ENCODE measurements at places on chromosomes 13 and 19. TPM values are rescaled to one million over a fixed set of nuclear protein-coding genes. Genes with fewer than 3 reads are reported as not detected.

Gene PPM1N
- total RNA-seq, result 0.71 TPM

Gene DZIP1
- not detected for total RNA-seq

Gene ZNF296
- 4.7 TPM for total RNA-seq

- peak; percentile 69 for DNase-seq
Measured at GRCh38 chr19:18119717-18120105, 22.1 kb downstream of the MAST3 start.

Gene ZNF865
- 8.6 TPM for total RNA-seq

DNA sequence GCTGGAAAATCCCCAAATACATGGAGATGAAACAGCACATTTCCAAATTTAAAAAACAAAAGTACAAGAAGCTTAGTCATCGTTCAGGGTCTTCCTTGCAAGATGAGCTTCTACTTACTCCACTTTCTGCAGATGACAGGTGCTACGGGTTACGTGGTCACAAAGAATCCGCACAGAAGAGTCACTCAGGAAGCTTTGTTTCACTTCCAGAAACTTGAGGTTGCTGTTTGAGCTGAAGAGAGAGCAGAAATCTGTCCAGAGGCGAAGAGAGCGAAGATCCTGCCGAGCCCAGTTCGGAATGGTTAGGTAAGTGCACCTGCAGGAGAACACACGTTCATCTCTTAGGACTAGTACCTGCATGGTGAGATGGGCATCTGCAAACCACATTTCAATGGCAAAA lies 9.4 kb downstream of the NLRP7 start:
- no peak for DNase-seq

Gene LATS2
- not detected for total RNA-seq

DNA sequence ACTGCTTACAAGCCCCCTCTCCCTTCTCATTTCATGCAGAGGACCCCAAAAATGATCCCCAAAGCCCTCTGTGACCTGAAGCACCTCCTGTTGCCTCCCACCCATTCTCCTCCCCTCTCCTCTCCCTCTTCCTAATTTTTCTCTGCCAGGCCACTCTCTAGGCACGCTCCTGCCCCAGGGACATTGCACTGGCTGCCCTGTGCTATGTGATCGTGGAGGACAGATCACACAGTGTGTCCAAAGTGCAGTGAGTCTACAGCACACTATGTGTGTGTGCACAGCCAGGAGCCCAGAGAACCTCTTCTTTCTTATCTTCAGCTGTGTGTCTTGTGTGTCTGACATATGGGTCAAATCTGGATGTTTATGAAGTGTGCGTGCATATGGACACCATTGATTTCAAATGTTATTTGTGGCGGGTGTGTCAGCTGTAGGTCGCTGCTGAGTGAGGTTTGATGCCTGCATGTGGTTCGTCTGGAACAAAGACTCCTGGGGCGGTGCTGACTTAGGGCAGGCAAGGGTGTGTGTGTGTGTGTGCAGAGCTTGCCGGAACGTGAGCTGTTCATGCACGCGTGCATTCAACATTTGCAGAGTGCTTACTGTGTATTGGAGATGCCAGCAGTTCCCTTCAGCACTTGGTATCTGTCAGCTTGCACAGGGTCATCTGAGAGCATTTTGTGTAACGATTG lies 2.1 kb upstream of the KLHL26 start:
- no peak for DNase-seq

DNA sequence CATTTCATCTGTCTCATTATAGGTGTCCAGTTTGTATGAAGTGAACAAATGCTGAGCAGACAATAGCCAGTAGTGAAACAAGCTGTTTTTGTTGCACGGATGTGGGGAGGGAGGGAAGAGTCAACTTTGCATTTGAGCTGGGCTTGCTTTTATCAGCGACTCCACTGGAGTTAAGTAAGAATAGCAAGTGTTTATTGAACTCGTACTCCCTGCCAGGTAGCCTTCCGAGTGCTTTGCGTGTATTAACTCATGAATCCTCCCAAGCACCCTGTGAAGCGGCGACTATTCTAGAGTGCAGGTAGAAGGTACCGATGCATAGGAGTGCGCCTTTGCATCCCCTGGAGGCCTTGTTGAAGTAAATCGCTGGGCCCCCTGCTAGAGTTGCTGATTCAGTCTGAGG lies 4.7 kb upstream of the ZNF444 start:
- DNase-seq, result no peak

GRCh38 chr19:48686088-48686487 lies 9.7 kb upstream of the FUT2 start:
- no peak for DNase-seq

- DNase-seq, result peak; percentile 66
Measured at GRCh38 chr19:36215276-36216123, 594 bp downstream of the ZNF146 start.

GRCh38 chr19:9917321-9917720 lies 19.0 kb downstream of the OLFM2 start:
- DNase-seq, result peak; percentile 69

Gene NFIX
- 0.18 TPM for total RNA-seq

- no peak for DNase-seq
Measured at GRCh38 chr19:54614726-54615125, 15.6 kb upstream of the LILRB1 start.

Gene CYP4F11
- not detected for total RNA-seq

DNA sequence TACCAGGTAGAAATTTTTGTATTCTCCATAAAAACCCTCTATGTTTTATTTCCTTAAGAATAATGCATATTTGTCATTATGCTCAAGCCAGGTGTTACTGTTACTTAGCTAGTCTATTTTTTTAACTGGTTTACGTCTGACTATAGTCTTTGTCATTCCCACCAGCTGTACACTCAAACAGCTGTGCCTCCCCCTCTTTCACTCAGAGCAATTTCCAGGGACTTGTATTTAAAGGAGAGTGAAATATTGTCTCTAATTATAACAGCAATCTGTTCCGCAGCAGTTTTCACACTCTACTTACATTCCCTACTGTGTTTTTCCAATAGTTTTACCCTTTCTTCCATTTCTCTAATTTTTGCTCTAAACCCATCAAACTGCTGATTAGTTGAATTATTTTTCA lies 813.6 kb upstream of the MIR17HG start:
- no peak for DNase-seq

Gene ATP4A
- total RNA-seq, result 0.40 TPM

DNA sequence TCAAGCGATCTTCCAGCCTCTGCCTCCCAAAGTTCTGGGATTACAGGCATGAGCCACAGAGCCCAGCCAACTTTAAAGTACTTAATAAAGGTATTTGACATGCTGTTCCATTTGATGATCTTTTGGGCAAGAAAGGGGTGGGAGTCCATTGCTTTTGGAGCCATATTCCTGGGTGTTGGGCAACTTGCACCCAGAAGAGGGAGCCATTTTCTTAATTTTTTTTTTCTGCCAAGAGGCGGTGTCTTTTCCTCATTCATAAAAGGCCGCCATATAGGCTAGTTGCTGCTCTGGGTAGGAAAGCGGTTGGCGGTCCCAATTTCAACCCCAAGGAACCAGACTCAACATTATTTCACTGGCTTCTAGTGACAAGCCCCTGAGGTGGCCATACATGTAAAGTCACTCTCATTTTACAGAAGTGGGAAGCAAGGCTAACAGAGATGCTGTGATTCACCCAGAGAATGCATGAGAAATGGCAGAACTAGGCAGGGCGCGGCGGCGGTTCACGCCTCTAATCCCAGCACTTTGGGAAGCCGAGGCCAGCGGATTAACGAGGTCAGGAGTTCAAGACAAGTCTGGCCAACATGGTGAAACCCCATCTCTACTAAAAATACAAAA lies 139.6 kb downstream of the CACNA1A start:
- peak; percentile 79 for DNase-seq

- no peak for DNase-seq
Measured at GRCh38 chr13:24505756-24506155, 6.8 kb downstream of the PARP4 start.

DNA sequence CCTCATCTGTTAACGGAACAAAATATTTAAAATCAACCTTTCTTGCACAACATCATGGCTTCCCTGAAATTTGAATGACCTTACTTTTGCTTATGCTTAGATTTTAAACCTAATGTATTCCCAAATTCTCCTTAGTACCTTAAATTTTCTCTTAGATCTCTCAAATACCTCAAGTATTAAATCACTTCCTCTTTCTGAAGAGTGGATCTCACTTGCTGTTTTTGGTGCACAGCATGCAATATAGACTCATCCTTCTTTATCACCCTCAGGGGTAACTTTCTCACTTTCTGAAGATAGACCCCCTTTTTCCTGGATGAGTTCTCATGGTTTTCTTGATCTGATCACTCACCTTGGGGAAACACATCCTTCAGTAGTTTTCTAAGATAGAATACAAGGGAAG lies 871.7 kb downstream of the DACH1 start:
- DNase-seq, result no peak

- peak; percentile 40 for DNase-seq
Measured at GRCh38 chr13:105139048-105139379, 1396.4 kb downstream of the EFNB2 start.

DNA sequence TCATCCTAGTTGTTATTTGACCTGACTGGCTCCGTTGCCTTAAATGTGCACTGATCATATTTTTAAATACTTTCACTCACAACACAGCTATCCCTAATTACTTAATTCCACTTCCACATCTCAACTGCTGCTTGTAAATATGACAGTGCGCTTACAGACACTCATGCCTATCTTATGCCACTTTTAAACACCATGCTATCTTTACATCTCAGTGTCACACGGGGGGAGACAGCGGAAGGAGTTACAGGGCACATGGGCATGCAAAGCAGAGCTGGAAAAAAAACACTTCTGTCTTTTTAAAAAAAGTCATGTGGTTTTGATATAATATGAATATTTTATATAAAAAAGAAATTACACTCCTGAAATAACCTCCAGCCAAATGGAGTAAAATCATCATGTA lies 44.1 kb downstream of the SMAD9 start:
- DNase-seq, result no peak

Gene ACP7
- not detected for total RNA-seq

Gene PROSER3
- total RNA-seq, result 16.6 TPM

Gene ZNF43
- total RNA-seq, result 10.6 TPM

GRCh38 chr13:36696410-36697010 lies 22.7 kb downstream of the SERTM1 start:
- no peak for DNase-seq

Gene ZSCAN4
- total RNA-seq, result not detected

DNA sequence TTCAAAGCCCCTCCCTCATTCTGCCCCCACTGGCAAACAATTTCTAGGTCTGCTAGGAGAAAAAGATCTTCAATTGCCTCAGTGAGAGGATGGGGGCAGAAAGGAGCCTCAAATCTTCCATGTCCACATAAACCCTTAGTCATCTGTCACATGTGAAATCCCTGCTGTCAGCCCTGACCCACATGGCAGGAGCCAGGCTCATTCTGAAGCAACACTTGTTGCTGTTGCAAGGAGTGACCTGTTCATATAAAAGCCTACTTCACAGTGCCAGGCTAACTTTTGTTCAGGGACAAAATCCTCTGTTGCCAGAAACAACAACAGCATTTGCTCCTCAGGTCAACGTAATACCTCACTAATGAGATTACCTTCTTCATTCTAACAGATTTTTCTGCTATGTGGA lies 70.5 kb downstream of the IRS2 start:
- no peak for DNase-seq

DNA sequence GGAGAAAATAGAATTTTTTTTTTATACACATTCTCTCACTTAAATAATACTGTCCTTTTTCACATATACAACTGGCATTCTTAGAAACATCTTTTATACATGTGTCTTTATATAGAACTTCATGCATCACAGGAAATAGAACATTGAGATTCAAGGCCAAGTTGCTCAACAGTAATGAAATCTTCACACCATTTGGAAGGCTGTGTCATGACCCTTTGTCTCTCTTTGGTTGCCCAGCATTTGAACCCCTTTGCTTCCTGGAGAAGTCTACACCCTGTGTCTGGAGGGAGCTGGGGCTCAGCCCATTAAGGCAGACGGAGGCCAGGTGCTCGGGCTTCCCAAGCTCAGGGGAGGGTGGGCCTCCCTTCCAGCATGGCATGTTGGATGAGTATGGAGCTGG lies 41.1 kb downstream of the B3GLCT start:
- DNase-seq, result no peak

GRCh38 chr13:66322936-66323335 lies 907.2 kb downstream of the PCDH9 start:
- no peak for DNase-seq

DNA sequence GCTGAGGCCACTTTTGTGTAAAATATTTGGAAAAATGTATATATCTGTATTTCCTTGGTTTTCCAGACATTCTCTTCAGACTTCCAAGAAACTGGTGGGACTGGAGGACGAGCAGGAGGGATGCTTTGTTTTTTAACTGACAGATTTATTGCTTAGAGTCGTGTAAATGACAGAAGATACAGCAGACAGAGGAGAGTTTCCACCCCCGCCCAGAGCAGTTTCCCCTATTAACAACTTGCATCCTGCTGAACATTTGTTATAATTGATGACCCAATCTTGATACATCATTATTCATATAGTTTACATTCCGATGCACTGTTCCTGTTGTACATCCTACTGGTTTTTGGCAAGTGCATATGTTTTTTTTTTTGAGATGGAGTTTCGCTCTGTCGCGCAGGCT lies 7.1 kb upstream of the DOCK6 start:
- DNase-seq, result no peak

DNA sequence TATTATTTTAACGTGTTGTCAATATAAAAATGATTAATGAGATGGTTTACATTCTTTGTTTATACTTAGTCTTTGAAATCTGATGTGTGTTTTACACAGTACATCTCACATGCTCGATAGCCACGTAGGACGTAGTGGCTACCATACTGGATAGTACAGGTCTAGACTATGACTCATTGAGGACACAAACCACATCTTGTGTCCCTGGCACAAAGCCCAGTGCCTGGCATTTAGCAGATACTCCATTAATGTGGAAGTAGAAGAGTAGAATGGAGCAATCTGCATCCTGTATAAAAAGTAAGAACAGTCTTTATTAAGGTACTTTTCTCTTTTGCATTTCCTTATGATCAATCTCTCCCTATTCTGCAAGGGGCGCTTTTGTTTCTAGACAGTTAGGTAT lies 49.0 kb upstream of the FRY start:
- no peak for DNase-seq

Gene ZNF729
- total RNA-seq, result not detected

GRCh38 chr19:19405971-19406877 lies 749 bp downstream of the GATAD2A start:
- DNase-seq, result peak; percentile 71

- DNase-seq, result no peak
Measured at GRCh38 chr13:44955406-44955805, 33.9 kb downstream of the NUFIP1 start.

DNA sequence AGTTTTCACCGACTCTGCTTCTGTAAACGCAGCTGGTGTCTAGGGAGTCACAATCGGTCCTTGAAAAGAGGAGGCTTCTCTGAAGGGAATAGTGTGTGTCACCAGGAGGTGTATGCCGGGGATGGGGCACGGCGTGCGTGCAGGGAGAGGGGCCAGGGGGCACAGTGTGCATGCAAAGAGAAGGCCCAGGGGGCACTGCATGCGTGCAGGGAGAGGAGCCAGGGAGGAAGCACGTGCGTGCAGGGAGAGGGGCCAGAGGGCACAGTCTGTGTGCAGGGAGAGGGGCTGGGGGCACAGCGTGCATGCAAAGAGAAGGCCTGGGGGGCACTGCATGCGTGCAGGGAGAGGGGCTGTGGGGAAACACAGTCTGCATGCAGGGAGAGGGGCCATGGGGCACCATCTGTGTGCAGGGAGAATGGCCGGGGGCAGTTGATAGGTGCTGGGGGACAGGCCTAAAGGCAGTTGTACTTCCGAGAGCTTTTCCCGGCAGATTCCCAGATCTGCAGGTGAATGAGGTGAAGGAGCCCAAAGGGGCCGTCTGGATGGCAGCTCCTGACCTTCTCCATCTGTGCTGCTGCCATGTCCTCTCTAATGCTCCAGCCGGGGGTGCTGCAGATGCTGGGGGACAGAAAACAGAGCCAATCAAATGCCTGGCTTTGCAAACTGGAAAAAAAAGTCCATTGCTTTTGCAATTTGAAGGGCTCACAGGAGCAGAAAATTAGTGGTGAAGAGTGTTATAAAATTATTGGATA lies 36.4 kb downstream of the ATP11A start:
- no peak for DNase-seq

Gene PIBF1
- total RNA-seq, result 27.8 TPM

All from Karpas-422 (cell line).